ENCODE measurements at places on chromosomes 6 and 20.

GRCh38 chr6:166499350-166500163 lies 86.9 kb downstream of the RAMACL start:
- no peak for DNase-seq

GRCh38 chr6:6686748-6687601 lies 98.5 kb downstream of the LY86 start:
- peak; percentile 78 for DNase-seq

DNA sequence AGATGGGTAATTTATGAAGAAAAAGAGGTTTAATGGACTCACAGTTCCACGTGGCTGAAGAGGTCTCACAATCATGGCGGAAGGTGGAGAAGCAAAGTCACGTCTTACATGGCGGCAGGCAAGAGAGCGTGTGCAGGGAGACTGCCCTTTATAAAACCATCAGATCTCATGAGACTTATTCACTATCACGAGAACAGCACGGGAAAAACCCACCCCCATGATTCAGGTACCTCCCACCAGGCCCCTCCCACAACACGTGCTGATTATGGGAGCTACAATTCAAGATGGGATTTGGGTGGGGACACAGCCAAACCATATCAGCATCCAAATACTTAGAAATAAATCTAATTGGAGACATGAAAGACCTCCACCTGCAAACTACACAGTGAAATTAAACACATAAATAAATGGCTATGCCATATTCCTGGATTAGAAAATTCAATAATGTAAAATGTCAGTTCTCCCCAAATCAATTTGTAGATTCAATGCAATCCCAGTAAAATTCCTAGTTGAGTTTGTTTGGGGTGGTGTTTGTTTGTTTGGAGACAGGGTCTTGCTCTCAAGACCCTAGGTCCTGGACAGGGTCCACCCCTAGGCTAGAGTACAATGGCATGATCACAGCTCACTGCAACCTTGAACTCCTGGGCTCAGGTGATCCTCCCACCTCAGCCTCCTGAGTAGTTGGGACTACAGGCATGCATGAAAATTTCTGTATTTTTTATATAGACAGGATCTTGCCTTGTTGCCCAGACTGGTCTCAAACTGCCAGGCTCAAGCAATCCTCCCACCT lies 101.6 kb downstream of the TAF4 start:
- no peak for DNase-seq

DNA sequence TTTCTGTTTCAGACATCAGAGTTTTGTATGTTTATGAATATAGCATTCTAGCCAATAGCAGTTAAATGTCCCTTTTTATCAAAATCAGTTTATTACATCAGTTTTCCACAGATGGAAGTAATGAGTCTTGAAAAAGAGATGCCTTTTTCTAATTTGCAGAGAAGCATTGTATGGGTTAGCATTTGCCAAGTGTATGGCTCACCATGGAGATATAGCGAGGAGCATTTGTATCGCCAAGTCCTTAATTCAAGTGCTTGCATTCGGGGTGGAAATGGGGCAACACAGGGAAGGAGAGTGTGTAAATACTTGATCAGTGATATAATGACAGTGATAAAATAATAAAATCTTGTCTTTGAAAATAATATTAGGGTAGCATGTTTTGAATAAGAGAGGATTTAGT lies 42.9 kb downstream of the TXLNB start:
- no peak for DNase-seq

GRCh38 chr6:70072540-70073179 lies 206.3 kb downstream of the COL19A1 start:
- DNase-seq, result no peak

GRCh38 chr6:111857674-111858337 lies 15.4 kb downstream of the FYN start:
- no peak for DNase-seq

- DNase-seq, result no peak
Measured at GRCh38 chr20:38320221-38320620, 16.3 kb downstream of the BPI start.

DNA sequence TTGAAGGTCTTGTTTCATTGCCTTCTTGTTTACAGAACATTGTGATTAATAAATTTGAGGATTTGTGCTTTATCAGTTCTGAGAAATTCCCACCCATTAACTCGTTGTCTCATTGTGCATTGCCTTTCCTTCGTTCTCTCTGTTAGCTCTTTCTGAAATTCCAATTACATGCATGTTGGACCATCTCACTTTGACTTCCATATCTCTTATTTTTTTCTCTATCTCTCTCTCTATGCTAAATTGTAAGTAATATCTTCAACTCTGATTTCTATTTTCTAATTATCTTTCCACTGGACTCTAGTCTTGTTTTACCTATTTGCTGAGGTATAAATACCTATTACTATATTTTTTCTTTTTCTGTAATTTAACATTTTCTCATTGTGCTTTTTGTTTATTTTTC lies 92.3 kb downstream of the SHLD1 start:
- DNase-seq, result no peak

DNA sequence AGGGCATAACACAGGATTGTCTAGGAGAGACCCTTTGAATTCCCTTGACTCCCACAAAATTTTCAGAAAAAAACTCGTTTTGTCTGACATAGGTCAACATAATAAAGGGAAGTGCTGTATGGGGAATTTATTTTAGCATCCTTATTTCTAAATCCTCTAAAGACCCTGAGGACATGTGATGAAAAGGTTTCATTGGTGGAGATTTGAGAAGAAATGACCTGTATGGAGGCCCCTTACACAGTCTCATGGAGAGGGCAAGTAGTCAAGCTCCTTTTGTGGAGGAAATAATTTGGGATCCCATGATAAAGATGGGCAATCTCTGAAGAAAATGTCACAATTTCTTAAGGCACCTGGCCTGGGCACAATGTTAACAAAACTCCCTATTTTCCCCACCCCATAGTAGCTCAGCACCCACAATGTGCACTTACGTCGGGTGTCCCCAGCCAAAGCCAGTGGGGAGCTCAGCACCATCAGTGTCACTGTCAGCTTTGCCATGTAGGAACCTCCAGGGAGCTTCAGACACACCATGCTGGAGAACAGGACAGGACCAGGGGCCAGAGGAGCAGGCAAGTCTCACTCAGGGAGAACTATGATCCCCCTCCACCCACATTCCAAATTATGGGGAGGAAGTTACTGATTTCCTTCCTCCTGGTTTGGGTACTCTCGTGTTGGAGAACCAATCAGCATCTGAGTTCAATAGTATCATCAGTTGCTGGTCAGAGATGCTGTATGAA lies at the start of gene HLA-DRB5:
TSS of gene HLA-DRB5 (minus strand) at position 591 of the 734 bp plus-strand sequence. CDS start at position 528, 63 bp downstream.
- no peak for DNase-seq

DNA sequence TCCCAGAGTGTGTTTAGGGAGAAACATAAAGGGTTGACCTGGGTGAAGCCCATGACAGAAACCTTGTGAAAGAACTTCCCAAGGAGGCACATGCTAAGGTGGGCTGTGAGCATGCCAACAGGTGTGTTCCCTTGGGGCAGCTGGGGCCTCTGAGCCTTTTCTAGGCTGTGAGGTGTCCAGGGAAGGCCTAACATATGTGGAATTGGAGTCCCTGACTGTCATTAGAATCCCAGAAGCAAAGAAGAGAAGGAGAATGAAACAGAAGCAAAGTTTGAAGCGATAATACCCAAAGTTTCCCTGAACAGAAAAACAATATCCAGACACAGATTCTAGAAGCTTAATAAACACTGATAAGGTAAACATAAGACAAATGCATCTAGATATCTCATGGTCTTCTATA lies 143.3 kb downstream of the CD83 start:
- DNase-seq, result no peak

DNA sequence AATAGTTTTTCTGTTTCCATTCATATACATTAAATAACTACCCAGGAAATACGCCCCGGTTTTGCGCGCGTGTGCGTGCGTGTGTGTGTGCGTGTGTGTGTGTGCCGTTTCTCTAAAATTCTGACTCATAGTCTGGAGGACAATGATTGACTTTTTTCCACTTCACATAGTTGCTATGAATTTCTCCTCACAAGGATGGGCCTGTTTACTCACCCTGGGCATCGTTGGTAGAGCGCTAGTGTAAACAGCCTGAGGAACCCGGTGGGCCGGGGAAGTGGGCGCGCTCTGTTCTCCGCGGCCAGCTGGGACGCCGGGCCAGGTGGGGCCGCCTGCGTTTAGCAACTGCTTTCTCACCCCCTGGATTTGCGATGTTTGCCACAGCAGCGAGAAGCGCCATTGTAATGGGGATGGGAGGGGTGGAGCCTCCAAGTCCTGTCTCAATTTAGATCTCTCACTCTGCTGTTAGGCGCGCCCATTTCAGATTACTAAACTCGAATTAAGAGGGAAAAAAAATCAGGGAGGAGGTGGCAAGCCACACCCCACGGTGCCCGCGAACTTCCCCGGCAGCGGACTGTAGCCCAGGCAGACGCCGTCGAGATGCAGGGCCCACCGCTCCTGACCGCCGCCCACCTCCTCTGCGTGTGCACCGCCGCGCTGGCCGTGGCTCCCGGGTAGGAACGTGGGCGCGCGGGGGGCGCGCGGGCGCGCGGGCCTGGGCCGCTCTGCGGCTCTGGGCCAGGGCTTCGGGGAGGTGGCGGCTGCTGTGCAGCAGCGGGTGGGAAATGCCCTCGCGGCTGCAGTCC lies at the start of gene CD109:
TSS of gene CD109 (plus strand) at position 585 of the 803 bp plus-strand sequence. CDS start at position 598, 13 bp downstream.
- DNase-seq, result no peak

GRCh38 chr6:150987371-150987828 lies 121.9 kb downstream of the MTHFD1L start:
- no peak for DNase-seq

DNA sequence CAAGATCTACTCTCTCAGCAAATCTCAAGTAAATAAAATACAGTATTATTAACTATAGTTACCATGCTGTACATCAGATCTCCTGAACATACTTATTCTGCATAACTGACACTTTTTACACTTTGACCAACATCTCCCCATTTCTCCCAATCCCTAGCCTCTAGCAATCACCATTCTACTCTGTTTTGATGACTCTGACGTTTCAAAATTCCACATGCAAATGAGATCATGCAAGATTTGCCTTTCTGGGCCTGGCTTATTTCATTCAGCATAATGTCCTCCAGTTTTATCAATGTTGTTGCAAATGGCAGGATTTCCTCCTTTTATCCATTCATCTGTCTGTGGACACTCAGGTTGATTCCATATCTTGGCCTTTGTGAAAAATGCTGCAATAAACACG lies 266.3 kb downstream of the RFPL4B start:
- DNase-seq, result no peak

DNA sequence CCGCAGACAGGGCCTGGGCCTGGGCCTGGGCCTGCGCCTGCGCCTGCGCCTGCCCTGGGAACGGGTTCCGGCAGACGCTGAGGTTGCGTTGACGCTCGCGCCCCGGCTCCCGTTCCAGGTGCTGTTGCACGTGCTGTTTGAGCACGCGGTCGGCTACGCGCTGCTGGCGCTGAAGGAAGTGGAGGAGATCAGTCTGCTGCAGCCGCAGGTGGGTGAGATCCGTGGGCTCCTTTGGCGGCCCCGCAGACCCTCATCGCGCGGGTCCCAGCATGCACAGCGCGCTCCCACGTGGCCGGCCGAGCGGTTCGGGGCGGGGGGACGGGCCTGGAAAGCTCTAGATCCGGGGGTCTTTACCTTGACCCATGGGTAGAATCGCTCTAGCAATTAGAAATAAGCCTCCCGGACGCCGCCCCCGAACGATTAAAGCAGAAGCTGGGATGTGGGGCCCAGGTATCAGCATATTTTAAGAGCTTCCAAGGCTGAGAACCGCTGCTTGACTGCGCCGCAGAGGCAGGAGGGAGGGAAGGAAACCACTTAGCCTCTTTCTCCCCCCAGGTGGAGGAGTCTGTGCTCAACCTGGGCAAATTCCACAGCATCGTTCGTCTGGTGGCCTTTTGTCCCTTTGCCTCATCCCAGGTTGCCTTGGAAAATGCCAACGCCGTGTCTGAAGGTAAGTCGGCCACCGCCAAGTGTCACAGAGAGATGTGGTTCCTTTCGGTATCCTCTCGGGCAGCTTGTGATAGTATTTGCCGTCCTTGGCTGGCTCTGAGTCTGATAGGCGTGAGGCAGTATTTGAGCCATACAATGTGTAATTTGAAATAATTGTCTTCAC lies 508 bp downstream of the NOP56 start:
- no peak for DNase-seq

- no peak for DNase-seq
Measured at GRCh38 chr6:106702451-106703110, 73.2 kb downstream of the QRSL1 start.

DNA sequence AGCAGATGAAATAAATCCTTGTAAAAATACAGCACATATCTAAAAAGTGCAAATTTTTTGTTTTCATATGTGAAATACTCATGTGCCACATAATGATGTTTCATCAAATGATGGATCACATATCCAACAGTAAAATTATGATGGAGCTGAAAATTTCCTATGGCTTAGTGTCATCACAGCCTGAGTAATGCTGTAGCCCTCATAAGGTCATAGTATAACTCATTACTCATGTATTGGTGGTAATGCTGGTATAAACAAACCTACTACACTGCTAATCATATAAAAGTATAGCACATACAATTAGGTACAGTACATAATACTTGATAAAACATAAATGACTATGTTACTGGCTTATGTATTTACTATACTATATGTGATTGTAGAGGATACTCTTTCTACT lies 12.9 kb downstream of the TSPYL1 start:
- no peak for DNase-seq

- no peak for DNase-seq
Measured at GRCh38 chr6:50829049-50829448, 10.4 kb downstream of the TFAP2B start.

DNA sequence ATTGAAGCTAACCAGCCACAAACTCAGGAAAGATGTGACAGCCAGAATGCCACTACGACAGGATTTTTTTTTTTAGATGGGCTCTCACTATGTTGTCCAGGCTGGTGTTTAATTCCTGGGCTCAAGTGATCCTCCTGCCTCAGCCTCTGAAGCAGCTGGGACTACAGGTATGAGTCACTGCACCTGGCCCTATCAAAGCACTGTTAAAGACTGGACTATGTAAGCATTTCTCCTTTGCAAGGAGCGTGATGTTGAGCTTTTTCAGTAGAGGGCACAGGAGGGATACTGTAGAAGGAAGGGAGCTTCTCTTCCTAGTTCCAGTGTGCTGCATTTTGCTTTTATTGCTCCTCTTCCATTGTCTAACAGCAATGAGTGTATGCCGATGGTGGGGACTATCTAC lies 35.8 kb downstream of the ZBTB9 start:
- DNase-seq, result no peak

DNA sequence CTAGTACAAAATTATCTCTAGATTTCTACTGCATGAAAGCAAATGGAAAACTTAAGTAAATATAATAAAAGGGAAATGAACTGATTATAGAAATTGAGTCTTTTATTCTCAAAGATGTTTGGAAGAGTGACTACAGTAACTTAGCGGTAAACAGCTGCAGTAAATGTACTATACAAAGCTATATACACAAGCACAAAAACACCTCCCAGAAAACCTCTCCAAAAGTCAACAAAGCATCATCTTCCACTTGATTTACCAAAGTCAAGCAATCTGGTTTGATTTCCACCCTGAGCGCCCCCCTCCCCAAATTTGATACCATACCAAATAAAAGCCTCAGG lies 142.1 kb upstream of the SHLD1 start:
- DNase-seq, result no peak

All from cortex of kidney (tissue), 1 donor.